ENCODE measurements at places on chromosomes 1 and 21.

DNA sequence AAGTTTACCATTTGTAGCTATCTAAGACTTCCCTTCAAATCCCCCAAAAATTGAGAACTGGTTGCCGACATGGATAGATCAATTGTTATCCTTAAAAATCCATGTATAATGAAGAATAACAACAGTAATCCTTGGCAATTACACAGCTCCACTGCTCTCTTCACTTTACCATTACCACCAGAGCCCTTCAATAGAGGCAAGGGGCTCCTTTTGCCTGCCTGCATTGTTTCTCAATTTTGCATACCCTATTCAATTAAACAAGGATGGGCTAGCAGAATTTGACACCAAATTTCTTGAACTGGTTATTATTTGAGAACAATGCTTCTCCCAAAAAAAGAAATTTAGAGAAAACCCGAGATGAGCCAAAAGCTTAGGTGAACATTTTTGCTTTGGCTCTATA lies 387.8 kb upstream of the PKN2 start:
- DNase-seq, result no peak

- DNase-seq, result no peak
Observed at GRCh38 chr1:172902861-172903381, 147.8 kb downstream of the TNFSF18 start.

- DNase-seq, result no peak
Observed at GRCh38 chr1:35577071-35577998, 4.2 kb downstream of the TFAP2E start.

DNA sequence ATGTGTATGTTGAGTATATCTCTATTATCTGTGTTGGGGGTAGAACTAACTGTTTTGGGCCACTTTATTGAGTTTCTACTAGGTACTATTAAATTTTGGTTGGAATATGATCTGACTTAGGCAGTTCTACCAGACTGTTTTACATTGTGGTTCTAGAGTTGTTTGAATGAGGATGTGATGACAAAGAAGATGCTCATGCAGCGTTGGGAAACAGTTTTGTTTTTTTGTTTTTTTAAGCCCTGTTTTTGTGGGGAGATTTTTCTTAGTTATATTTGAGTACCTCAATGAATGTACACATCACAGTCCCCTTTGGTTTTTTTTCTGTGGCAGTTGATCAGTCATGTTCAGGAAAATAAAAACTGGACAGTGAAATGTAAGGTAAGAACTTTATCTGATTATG lies 40.1 kb downstream of the TMED5 start:
- no peak for DNase-seq

DNA sequence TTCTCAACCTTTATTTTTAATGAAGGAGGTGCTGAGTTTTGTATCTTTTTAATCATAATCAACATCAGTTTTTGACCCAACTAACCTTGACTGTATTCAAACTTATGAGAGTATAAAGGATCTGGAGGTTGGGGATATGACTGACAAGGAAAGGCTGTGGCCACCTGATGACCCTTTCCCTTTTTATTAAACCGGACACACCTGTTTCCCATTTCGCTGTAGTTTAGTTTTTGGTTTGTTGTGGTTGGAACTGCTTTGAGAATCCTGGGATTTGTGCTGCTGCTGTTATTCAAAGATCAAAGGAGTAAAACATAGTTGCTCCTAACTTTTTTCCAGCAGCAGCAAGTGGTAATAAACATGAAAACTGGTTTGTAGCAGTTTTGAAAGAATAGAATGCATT lies 12.4 kb downstream of the PRPF38A start:
- no peak for DNase-seq

- no peak for DNase-seq
Observed at GRCh38 chr1:111620441-111620971, 917 bp downstream of the RAP1A start.

GRCh38 chr1:66533804-66534740 lies at the start of gene SGIP1:
Gene SGIP1, plus strand, starts transcription at chr1:66534153. Its CDS starts 206 bp downstream, at chr1:66534359.
- no peak for DNase-seq

- no peak for DNase-seq
Observed at GRCh38 chr1:59512702-59513101, 215.8 kb downstream of the FGGY start.

GRCh38 chr21:46229923-46230260 lies 1.3 kb upstream of the LSS start:
- no peak for DNase-seq

DNA sequence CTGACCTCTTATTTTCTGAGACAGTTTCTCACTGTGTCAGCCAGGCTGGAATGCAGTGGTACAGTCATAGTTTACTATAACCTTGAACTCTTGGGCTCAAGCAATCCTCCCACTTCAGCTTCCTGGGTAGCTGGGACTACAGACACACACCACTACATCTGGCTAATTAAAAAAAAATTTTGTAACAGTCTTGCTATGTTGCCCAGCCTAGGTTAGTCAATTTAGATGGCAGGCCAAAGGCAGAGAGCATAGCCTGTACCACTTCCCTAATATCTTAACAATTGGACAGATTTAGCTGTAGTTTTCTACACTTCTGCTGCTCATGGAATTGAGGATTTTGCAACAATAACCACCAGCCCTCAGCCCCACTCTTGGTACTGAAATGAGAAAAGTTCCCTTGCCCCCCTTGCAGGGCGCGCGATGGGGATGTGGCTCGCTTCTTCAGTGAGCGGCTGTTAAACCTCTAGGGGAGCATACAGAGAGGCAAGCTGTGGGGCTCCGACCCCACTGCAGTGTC lies 34.9 kb upstream of the PTGFRN start:
- no peak for DNase-seq

DNA sequence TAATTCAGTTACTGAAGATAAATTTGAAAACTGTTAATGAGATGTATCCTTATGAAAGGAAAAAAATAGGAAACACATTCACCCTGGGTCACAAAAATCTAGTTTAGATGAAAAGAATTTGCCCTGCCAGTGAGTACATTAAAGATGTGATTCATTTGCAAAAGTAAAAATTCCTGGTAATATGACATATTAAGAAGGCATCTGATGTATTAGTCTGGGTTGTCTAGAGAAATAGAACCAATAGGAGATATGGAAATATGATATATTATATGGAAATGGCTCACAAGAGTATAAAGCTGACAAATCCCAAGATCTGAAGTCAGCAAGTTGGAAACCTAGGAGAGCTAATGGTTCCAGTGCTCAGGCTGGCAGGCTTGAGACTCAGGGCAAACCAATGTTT lies 153.8 kb downstream of the MRPL39 start:
- DNase-seq, result no peak

- DNase-seq, result no peak
Observed at GRCh38 chr21:14454016-14455009, 71.4 kb upstream of the HSPA13 start.

DNA sequence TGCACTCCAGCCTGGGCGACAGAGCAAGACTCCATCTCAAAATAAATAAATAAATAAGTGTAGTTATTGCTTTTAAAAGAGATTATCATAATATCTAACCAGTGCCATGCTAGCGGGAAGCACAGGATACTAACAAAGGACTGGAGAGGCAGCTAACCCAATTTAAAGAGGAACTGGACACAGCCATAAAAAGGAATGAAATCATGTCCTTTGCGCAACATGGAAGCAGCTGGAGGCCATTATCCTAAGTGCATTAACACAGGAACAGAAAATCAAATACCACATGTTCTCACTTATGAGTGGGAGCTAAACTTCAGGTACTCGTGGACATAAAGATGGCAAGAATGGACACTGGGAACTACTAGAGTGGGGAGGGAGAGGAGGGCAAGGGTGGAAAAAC lies 54.9 kb downstream of the TM2D1 start:
- DNase-seq, result no peak

GRCh38 chr21:20883408-20883800 lies 114.8 kb upstream of the NCAM2 start:
- DNase-seq, result no peak

DNA sequence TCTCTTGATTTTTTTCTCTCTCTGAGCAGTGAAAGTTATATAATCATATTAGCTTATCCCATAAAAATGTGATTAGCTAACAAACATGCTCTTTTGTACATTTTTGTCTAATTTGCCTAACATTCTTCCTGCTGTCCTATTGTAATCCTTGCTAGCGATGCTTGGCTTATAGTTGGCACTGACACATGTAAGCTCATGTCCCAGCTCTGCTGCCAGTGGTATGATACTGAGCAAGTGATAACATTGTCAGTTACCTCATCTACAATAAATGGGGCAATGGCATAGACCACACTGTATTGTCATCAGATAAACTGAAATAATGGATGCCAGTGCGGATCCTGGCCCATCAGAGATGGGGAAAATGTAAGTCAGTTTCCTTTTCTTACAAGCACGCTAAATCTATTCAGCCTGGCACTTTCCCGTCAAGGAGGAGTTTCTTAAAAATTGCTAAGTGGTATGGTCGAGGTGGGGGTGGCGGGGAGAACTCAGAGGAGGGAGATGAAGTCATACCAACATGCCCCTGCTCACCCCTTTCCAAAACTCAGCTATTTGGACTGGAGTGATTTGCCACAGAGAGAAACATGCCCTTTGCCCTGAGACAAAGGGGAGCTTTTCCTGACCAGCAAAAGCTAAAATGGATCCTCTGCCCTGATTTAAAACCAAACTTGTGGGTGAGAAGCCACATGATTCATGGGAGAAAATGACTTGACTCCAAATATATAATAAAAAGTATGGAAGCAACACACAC lies 1.3 kb downstream of the FYB2 start:
- no peak for DNase-seq

- no peak for DNase-seq
Observed at GRCh38 chr1:97385536-97386277, 535.1 kb downstream of the DPYD start.

DNA sequence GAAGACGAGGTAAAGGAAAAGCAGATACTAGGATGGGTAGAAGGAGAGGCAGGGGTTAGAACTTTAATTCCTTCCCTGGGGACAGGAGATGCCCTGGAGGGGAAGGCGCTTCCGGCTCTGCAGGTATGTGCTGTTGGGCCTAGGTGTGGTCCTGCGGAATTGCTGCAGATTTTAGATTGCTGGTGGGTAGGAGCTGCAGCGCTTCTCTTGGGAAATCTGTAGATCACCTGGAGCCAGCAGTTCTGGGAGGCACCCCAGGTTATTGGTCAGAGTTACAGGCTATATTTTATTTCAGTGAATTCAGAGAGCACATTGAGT lies 1.1 kb downstream of the MGST3 start:
- no peak for DNase-seq

- DNase-seq, result no peak
Observed at GRCh38 chr1:230253150-230253549, 173.0 kb downstream of the PGBD5 start.

- no peak for DNase-seq
Observed at GRCh38 chr1:226809785-226810571, 60.4 kb upstream of the PSEN2 start.

- DNase-seq, result no peak
Observed at GRCh38 chr21:19034560-19034959, 631.0 kb upstream of the TMPRSS15 start.

GRCh38 chr1:198498103-198498385 lies 42.4 kb downstream of the ATP6V1G3 start:
- no peak for DNase-seq

DNA sequence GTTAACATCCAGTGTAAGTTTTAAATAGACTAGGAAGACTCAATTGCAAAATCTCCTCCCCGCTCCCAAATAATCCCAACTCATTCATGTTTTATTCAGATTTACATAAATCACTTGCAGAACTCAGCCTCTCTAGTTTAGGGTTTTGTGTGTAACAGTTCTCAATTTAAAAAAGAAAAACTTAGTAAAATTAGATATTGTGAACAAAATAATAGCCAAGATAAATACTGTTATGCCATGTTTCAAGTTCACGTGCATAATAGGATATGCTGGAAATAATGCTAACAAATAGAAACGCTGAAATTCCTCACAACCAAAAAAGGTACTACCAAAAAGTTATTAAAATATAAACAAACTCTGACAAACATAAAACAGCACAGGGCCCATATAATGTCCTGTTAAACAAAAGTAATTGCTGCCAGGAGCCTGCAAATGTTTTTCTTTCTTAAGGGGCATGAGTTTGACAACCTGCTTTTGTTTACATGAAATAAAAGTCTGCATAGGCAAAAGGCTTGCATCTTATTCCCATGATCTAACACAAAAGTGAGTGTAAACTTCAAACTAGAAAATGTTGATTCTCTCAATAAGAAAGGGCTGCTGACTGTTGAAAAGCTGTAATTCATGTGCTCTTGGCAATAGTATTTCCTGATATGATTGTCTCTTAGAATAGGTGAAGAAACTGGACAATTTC lies 2.9 kb downstream of the SERTAD4 start:
- DNase-seq, result no peak

DNA sequence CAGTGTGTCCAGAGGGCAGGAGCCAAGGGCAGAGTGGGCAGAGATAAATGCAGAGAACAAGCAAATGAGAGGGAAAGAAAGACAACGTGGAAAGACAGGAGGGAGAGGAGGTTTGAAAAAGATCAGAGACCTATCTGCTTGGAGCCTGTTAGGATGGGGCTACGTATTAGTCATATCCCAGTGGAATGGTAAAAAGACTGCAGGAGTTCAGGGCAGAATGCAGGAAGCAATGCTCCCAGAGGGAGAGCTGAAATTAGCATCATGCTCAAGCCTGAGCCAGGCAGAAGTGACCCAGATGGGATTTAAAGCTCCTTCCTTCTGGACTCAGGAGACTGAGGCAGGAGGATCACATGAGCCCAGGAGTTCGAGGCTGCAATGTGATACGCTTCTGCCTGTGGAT lies 261.3 kb upstream of the CHRM3 start:
- DNase-seq, result no peak

GRCh38 chr1:102174259-102174863 lies 177.6 kb upstream of the OLFM3 start:
- no peak for DNase-seq

DNA sequence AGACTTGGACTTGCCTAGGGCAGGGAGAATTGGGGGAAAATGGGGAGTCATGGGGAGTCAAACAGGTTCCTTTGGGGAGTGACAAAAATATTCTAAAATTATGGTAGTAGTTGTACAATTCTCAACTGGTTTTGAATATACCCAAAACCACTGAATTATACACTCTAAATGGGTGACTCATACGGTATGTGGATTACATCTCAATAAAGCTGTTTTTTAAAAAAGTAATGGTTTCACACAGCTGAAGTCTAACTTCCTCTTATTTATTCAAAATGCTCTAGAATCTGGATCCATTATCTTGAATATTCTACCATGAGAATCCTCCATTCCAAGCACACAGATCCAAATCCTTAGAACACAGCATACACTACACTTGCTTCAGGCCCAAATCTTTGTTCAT lies 11.1 kb downstream of the EIF4G3 start:
- no peak for DNase-seq
